ENCODE measurements at places on chromosomes 2 and 18. TPM values are rescaled to one million over a fixed set of nuclear protein-coding genes. Genes with fewer than 3 reads are reported as not detected.
A peak's percentile ranks its signal among the peaks of the same experiment; 100 is the strongest.

DNA sequence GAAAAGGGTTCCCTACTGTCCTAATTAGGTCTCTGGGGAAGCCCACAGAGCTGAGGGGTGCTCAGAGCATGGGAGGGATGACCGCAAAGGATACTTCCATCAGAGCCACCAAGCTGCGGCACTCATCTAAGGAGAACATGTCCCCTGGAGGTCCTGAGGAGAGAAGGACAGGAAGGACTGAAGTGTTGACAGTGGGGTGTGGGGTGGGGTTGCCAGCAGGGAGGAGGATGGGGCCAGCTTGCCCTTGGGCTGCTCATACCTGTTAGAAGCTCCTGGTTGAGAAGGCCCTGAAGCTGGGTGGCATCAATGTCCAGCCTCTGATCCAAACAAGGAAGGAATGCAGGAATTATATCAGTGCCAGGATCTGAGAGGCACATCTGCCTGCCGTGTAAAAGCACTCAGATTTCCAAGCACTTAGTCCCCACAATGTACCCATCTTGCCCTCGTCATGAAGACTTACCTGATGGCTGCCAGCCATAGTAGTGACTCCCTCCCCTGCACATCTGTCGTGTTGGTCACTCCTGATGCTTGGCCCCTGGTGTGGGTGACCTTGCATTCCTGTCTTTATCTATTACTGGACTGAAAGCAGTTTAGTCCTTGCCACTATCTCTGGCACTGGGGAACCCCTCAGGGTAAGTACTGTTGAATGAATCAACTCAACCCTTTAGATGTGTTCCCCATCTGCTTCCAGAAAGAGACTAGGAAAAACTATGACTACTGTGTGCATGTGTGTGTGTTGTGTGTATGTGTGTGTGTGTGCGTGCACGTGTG, 68.9 kb downstream of the CAPN13 start:
- DNase-seq, result no peak

GRCh38 chr18:27645929-27646328, 460.8 kb upstream of the CHST9 start:
- no peak for DNase-seq

DNA sequence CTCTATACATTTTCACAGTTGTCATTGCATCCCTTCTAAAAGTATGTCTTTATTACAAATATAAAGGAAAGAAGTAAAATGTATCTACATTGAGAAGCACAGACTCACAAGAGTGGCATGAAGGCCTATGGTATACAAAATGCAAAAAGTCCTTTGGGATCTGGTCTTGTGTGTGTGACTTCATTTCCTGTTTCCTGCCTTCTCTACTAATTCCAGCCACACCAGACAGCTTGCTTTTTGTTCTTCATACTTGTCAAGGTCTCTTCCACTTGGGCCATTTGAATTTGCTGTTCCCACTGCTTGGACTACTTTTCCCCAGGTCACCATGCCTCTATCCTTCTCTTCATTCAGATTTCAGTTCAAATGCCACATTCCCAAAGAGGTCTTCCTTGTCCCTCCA, 6.7 kb upstream of the PNO1 start:
- no peak for DNase-seq

GRCh38 chr18:2303517-2304238, 267.6 kb downstream of the METTL4 start:
- no peak for DNase-seq

DNA sequence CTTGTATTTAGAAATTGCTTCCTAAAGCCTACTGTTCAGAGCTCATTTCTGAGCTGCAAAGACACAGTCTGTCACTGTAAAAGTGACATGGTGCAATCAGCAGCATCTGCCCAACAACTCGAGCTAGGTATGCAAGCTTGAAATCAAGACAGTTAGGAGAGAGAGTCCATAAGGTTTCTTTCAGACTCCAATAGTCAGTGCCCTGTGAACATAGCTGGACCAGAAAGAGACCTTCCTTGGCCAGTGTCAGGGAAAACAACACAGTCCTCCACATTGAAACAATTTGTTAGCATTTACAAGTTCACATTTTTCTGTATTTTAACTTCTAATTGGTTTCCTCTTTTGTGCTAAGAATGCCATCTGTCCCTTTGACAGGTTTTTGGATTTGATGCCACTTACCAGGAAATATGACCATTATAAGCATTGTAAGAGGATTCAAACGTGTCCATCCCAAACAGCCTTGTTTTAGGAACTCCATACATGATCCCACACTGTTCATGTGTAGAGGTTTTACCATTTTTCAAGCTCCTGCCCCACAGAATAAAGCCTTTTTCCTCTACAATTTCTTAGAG, 8.9 kb upstream of the MYCN start:
- DNase-seq, result no peak

DNA sequence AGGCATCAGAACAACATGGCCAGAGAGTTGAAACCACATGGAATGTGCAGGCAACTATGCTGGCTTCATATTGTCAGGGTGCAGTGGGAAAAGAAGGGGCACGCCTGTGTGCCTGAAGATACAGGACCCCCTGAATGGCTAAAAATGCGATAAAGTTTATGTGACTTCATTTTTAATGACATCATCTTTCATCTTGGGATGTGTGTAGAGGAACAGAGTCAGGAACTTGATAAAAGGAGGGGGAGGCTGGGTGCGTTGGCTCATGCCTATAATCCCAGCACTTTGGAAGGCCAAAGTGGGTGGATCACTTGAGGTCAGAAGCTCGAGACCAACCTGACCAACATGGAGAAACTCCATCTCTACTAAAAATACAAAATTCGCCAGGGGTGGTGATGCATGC, 872.6 kb downstream of the TDRD15 start:
- DNase-seq, result no peak

DNA sequence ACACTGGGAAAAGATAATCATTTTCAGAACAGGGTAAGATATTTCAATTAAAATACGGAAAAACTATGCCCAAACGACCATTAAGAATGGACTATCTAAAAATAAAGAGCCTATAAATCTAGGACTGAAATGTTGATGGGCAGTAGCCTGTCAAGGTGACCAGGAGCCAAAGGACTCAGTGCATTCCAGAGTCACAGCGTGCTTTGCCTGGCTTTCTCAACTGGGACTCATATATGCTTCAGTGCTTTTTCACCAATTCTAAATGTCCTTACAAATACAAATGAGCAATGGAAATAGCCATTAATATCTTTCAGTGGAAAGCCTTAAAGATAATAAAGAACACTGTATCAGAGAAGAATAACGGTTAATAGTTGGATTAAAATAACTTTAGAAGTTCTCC, 35.4 kb downstream of the PREPL start:
- no peak for DNase-seq

- DNase-seq, result no peak
Measured at GRCh38 chr18:3873698-3874097, 423.7 kb downstream of the TGIF1 start.

DNA sequence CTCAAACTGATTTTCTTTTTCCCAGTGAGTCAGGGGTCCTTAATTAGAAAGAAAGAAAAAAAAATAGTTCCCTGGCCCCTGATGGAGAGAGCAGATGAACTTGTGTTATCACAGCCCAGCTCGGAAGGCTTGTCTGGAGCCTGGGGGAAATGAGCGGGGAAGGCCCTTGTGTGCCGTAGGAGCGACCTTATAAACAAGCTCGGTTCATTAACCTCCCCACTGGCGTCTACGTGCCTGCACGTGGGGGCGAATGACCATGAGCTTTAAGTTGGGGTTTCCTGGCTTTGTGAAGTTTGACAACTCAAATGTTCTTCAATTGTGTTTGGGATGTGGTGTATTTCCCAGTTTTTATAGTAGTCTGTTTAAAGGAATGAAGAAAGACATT, 69.5 kb downstream of the EPAS1 start:
- DNase-seq, result no peak

- DNase-seq, result no peak
Measured at GRCh38 chr18:48218285-48219022, 190.7 kb downstream of the ZBTB7C start.

- no peak for DNase-seq
Measured at GRCh38 chr18:53909668-53910067, 314.8 kb downstream of the MBD2 start.

DNA sequence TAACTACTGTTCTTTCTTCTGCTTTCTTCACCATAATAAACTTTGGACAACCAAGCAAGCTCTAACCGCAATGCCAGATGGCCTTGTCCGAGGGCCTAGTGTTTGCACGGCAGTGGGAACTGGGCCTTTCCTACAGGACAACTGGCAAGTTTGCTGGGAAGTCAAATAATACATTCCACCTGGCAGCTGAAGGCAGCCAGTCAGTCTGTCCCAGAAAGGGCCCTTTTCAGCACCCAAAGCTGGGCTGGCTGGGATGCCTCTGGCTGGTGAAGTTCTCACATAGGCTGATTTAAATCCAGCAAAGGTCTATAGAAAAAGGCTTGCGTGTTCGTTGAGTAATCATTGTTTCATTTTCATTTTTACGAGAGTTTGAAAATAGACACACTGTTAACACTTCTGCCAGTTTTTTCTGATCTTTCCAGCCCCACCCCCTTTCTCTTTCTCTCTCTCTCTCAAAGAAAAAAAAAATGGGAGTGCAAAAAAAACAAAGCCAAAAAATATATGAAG, 110.0 kb upstream of the EPAS1 start:
- peak; percentile 26 for DNase-seq

DNA sequence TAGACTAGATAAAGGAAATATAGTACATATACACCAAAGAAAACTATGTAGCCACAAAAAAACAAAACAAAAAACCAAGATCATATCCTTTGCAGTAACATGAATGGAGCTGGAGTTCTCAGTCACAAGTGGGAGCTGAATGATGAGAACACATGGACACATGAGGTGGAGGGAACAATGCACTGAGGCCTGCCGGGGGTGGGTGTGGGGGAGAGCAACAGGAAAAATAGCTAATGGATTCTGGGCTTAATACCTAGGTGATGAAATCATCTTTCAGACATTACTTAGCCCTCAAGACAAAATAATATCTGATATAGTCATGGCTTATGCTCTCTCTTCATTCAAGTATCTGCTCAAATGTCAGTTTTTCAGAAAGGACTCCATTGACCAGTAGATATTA, 930.6 kb downstream of the LRP1B start:
- DNase-seq, result no peak

GRCh38 chr18:57906852-57907251, 103.7 kb upstream of the ATP8B1 start:
- no peak for DNase-seq

GRCh38 chr2:65957454-65957853, 477.5 kb upstream of the MEIS1 start:
- no peak for DNase-seq

- no peak for DNase-seq
Measured at GRCh38 chr2:43078781-43079755, 147.3 kb downstream of the ZFP36L2 start.

DNA sequence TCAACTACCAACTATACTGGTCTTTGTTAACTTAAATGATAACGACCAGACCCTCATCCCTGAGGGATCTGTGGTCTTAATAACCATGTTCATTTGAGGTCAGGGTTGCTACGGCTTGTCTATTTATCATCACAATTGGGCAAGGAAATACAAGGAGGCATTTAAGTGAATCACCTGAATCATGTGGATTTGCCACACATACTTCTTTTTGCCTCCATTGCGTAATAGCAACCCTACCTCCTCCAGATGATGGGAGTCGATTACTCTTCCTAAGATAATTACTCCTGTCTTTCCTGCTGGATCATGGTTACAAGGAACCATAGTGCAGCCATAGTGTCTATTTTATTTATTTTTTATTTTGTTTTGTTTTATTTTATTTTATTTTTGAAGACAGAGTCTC, 42.2 kb downstream of the TAF4B start:
- no peak for DNase-seq

- DNase-seq, result no peak
Measured at GRCh38 chr2:201157694-201158093, 25.2 kb upstream of the CASP10 start.

- no peak for DNase-seq
Measured at GRCh38 chr2:236523249-236523648, 46.4 kb upstream of the ACKR3 start.

GRCh38 chr2:219483451-219484342, 15.0 kb upstream of the GMPPA start:
- DNase-seq, result no peak

GRCh38 chr2:145088756-145089155, 568.8 kb upstream of the ZEB2 start:
- no peak for DNase-seq

DNA sequence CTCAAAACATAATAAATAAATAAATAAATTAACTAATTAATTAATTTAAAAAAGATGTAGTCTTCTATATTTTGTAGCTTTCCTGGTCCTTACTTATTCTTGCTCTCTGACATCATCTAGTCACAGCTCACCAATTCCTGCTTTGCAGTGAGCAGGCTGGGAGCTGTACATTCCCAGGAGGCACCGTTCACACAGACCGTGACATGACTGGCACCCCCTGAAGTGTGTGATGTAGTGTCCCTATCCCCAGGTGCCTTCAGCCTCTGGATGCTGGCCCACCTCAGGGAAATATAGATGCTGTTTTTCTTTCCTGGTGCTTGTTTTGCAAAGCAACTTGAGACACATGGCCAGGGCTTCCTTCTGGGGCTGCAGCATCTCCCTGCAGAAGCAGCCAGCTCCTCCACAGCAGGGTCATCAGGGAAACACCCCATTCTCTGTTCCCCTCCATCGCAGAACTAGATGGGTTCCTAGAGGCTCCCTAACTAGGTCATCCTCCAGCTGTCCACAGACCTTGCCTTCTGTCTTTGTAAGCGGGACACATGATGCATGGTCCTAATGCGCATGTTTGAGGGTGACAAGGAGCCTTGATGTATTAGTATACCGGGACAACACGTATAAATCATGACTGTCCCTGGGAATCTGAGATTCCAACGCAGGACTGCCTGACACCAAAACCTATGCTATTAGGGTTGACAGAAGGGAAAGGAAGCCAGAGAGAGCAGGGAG, 76.4 kb downstream of the RHOB start:
- no peak for DNase-seq

- DNase-seq, result no peak
Measured at GRCh38 chr18:69250305-69251151, 150.2 kb upstream of the DOK6 start.

GRCh38 chr2:94861308-94862152, 9.7 kb upstream of the TEKT4 start:
- DNase-seq, result no peak

DNA sequence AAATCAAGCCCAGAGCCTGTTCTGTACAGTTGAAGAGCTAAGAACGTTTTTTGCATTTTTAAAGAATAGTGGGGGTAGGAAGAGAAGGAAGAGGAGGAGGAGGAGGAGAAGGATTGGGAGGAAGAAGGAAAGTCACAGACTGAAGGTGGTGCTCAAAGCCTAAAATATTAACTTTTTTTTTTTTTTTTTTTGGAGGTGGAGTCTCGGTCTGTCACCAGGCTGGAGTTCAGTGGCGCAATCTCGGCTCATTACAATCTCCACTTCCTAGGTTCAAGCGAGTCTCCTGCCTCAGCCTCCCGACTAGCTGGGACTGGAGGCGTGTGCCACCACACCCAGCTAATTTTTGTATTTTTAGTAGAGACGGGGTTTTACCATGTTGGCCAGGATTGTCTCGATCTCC, 18.3 kb upstream of the KLHL29 start:
- DNase-seq, result no peak

GRCh38 chr2:24626131-24626530, 135.1 kb downstream of the NCOA1 start:
- DNase-seq, result no peak

Gene RNASEH1
- total RNA-seq, result 30.3 TPM

Gene TCF23
- not detected for total RNA-seq

Gene DSG4
- not detected for total RNA-seq

Gene DYNAP
- not detected for total RNA-seq

Gene DTNB
- total RNA-seq, result 33.9 TPM

Gene CABYR
- total RNA-seq, result 0.16 TPM

Gene FEV
- not detected for total RNA-seq

Gene LOXHD1
- total RNA-seq, result not detected

Gene SERPINB3
- total RNA-seq, result not detected

Gene LGALSL
- 2.6 TPM for total RNA-seq

Gene CCDC148
- not detected for total RNA-seq

Gene MAL
- total RNA-seq, result 101 TPM

Measured in activated T-helper 2 cell treated with anti-CD3 and anti-CD28 coated beads, Interferon-gamma antibody, Interleukin-2, Interleukin-4, amounts not matched to agents 10 μg/mL and 5 μg/mL and 100 μg/mL, durations not matched to agents 14 hours and 24 hours and 36 hours (primary cell).